HAP-1 (cell line): ENCODE measurements at places on chromosomes 1 and 21.

DNA sequence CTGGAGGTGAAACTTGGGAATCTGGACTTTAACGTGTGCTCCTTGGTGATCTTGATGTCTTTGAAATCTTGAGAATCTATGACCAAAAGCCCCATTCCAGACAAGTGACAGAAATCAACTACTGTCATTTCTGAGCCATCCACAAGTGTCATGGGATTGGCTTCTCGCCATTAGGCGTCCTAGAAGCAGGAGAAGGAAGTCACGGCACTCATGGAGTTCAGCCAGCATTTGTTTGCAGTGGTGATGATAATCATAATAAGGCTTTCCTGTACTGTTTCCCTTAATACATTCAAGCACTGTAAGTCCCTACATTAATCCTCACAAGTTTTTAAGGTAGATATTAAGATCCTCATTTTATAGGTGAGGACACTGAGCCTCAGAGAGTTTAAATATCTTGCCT lies 11.9 kb downstream of the F5 start:
- no peak for DNase-seq

DNA sequence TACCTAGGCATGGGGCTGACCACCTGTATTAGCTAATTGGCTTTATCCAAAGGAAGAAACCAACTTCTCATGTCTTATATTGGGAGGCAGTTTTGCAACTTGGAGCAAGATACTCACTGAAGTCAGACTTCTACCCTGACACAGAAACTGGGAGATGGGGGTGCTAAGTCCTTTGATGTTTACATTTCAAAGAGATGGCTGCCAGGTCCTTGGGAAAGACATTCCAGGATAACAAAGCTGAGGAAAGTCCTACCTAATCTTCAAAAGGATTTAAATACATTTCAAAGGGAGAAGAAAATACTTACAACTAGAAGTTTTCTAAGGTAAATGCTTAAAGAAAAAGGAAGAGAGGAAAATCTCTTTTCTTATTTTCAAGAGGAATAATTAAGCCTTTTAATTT lies 62.1 kb downstream of the FH start:
- no peak for DNase-seq

DNA sequence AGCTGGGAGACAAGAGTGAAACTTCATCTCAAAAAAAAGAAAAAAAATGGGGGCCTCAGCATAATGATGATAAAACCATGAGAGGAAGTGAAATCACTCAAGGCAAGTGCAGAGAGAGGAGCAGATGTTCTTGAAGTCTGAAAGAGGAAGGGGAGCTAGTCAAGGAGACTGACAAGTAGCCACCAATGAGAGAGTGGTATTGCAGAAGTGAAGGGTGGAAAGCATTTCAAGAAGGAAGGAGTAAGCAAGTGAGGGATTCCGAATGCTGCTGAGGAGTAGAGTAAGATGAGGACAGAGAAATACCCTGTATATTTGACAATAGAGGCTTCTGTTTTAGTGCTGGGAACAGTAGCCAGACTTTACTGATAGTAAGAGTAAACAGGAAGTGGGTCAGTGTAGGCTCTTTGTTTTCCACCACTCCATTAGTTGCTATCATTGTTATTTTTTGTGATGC lies 2.9 kb downstream of the TATDN3 start:
- DNase-seq: no peak

DNA sequence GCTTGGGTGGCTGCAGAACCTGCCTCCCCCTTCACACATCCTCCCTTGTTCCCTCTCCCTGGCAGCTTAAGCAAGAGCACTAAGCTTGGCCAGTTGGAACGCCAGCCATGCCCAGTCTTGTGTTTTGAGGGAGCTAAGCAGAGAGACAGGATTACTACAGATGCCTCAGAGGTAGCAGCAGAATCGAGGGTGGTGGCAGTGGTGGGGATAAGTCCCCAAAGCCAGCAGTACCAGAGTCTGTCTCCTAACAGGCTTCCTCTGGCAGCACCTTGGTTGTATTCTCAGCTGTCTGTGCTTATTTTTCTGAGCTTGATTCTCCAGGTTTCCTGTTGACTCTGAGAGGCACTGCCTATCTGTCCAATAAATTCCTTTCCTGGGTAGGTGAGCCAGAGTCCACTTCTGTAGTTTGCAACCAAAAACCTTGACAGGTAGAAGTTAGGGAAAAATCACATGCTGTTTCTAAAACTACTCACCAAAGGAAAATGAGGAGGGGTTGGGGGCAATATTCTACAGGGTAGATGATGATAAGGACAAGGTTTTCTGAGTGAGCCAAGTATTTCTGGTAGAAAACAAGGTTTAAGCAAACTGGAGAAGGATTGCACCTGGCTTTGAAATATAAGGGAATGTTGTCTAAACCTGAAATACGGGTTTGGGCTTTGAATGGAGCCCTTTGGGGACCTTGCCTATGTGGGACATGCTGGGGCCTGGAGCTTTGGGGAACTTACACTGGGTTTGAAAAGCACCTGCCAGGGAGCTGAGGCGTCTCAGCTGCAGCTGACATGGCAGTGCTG lies 100.8 kb downstream of the PBX1 start:
- no peak for DNase-seq

GRCh38 chr1:202160377-202160940 lies at the start of gene PTPN7:
Gene PTPN7 (minus strand): TSS chr1:202160602. CDS start chr1:202159402, 1,200 bp downstream.
- DNase-seq: no peak

- no peak for DNase-seq
Observed at GRCh38 chr21:43824333-43825241, 35.2 kb downstream of the RRP1 start.

DNA sequence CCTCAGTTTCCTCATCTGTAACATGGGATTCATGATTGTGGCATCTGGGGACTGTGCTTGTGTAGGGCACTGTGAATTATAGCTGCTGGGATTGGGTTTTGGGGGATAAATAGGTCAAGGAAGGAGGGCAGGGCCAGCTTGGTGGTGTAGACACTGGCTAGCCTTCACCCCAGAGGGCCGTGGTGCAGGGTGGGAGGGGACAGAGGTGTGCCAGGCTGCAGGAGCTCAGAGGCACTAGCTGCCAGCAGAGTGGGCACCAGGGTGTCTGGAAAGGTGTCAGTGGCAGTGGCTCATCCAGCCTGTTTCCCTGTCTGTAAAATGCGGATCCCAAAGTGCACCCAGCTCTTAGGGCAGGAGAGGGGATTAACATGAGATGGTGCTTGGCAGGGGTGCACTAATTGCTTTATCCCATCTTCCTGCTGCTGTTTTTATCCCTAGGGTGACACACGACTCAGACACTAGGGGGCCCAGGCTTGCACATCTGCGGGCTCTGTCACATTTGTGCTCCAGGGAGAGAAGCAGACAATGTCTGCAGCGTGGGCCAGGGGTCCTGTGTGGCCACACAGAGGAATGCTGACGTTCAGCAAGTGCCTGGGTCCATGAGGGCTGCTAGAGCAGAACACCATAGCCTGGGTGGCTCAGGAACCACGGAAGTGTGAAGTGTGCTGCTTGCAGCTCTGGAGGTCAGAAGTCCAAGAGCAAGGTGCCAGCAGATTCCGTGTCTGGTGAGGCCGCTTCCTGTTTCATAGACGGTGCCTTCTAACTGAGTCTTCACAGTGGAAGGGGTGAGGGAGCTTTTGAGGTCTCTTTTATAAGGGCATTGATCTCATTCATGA lies 19.3 kb downstream of the OBSCN start:
- peak; percentile 39 for DNase-seq

DNA sequence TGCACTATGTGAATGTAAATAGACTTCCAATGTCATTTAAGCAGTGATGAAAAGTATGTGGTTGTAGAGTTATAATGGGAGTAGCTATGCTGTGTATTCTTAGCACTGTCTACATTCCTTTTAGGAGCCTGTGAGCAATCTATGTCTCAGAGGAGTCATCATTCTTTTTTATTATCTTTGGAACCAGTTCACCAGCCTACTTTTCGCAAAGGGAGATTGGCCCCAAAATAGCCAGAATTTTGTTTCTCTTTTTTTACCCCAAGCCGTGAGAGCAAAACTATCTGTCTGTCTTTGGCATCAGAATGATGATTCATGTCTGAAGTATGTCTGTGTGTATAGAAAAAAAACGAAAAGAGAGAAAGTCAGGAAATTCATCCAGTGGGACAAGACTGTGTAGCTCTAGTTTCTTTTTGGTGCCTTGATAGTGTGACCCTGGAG lies 44.2 kb downstream of the OSBPL9 start:
- DNase-seq: peak; percentile 54

DNA sequence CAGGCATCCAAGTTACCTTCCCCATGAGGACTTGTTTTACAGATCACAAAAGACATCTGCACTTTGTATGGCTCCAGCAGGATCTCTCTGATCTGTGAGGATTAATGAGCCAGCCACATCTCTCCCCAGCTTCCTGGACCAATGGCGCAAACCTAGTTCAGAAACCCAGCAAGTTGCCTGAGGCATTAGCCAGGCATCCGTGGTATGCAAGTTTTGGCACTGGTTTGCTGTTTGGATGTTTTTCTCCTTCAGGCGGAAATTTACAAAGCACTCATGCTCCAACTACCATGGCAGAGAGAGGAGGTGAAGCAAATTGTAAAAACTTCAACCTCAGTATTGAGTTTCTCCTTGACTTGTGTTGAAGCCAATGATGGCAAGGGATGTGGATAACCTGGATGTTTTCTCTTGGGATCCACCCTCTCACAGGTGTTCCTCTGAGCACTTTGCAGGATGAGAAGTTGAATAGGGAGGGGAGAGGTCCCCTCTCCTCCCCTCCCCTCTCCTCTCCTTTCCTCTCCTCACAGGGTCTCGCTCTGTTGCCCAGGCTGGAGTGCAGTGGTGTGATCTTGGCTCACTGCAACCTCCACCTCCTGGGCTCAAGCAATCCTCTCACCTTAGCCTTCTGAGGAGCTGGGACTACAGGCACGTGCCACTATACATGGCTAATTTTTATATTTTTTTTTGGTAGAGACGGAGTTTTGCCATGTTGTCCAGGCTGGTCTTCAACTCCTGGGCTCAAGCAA lies 25.6 kb upstream of the ENO1 start:
- peak; percentile 56 for DNase-seq

DNA sequence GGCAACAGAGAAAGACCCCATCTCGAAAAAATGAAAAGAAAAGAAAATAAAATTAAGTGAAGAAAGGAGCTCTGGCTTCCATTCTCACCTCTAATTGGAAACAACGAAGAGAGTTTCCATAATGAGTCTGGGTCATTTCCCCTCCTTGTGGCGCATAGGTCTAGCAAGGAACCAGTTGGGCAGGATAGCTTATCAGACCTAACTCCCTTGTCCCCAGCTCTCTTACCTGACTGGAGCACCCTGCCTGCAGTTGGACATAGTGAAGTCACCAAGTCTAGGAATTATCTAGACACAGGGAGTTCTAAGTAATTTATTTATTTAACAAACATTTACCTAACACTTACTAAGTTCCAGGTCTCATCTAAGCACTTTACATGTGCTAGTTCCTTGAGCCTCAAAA lies 63.0 kb upstream of the RAB4A start:
- DNase-seq: no peak

DNA sequence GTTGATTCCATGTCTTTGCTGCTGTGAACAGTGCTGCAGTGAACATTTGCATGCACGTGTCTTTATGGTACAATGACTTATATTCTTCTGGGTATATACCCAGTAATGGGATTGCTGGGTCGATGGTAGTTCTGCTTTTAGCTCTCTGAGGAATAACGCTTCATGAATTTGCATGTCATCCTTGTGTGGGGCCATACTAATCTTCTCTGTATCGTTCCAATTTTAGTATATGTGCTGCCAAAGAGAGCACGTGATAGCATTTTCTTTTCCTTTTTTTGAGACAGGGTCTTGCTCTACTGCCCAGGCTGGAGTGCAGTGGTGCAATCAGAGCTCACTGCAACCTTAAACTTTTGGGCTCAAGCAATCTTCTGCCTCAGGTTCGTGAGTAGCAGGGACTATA lies 24.9 kb upstream of the MAP1LC3C start:
- DNase-seq: no peak

GRCh38 chr1:154682254-154682653 lies 74.3 kb upstream of the ADAR start:
- DNase-seq: no peak

- DNase-seq: peak; percentile 58
Observed at GRCh38 chr21:33695813-33696212, 53.5 kb downstream of the ITSN1 start.

- peak; percentile 48 for DNase-seq
Observed at GRCh38 chr1:83882906-83883305, 116.0 kb downstream of the TTLL7 start.
